Dermis microvascular lymphatic vessel endothelial cell (primary cell): ENCODE measurements at places on chromosomes 1 and 21. TPM values are rescaled to one million over a fixed set of nuclear protein-coding genes. Genes with fewer than 3 reads are reported as not detected.

BATF3 gene
- 0.64 and 1.4 TPM in 2 replicates for total RNA-seq

INSRR gene
- total RNA-seq: not detected in 2 replicates

KLHL12 gene
- 20.5 and 22.6 TPM in 2 replicates for total RNA-seq

ADORA1 gene
- not detected in 2 replicates for total RNA-seq

NTMT2 gene
- not detected in 2 replicates for total RNA-seq

JAK1 gene
- 137 and 171 TPM in 2 replicates for total RNA-seq

OR2L8 gene
- total RNA-seq: not detected in 2 replicates

TRIM45 gene
- 0.90 and 2.1 TPM in 2 replicates for total RNA-seq

GRHL3 gene
- total RNA-seq: not detected in 2 replicates

RGS7 gene
- total RNA-seq: under 0.01 and 0.13 TPM in 2 replicates

KCNQ4 gene
- total RNA-seq: under 0.01 TPM in 1 of 2 replicates, not detected in the other

SPATA45 gene
- not detected in 2 replicates for total RNA-seq

HSD3B2 gene
- total RNA-seq: not detected in 2 replicates

GREM2 gene
- total RNA-seq: not detected in 2 replicates

EXO1 gene
- total RNA-seq: 3.0 and 8.0 TPM in 2 replicates

CELA3B gene
- total RNA-seq: 0.13 TPM in 1 of 2 replicates, not detected in the other

RHBG gene
- not detected in 2 replicates for total RNA-seq

KIF14 gene
- total RNA-seq: 2.1 and 7.4 TPM in 2 replicates

RSPH1 gene
- total RNA-seq: under 0.01 TPM in 1 of 2 replicates, not detected in the other

COL9A2 gene
- total RNA-seq: 0.39 and 0.51 TPM in 2 replicates

RPS6KC1 gene
- total RNA-seq: 15.5 and 16.9 TPM in 2 replicates
